Motor neuron (in vitro differentiated cells): ENCODE measurements at places on chromosomes 12 and 14.

- no peak for ATAC-seq
Measured at GRCh38 chr14:83559721-83560120, 1970.2 kb upstream of the FLRT2 start.

GRCh38 chr12:123936956-123937706 is 35.5 kb downstream of the CCDC92 start:
- no peak for ATAC-seq

DNA sequence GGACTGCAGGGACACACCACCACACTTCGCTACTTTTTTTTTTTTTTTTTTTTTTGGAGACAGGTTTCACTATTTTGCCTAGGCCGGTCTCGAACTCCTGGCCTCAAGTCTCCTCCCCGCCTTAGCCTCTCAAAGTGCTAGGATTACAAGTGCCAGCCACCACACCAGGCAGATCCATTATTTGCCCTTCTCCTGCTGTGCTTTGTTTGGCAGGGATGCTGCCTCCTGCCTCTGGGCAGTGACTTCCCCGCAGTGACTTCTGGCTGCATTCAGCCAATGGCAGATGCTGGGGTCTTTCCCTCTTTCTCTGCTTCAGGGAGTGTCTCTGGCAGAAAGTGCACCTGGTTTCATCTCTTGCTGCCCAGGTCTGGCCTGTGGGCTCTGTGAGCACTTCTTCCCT is 6.7 kb upstream of the MORN3 start:
- no peak for ATAC-seq

DNA sequence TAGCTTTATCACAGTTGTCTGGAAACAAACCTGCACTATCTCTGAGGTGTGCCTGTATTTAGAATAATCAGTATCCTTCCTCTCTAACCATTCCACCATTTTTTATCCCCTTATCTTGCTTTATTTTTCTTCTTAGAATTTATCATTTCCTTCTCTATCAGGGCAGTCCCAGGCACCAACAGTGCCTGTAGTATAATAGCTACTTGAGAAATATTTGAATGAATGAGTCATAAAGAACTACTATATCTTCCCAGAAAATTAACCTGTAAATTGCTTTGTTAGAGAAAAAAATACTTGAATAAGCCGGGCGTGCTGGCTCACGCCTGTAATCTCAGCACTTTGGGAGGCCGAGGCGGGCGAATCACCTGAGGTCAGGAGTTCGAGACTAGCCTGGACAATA is 21.2 kb upstream of the FOXJ2 start:
- no peak for ATAC-seq

GRCh38 chr12:110543252-110543959 is 39.7 kb downstream of the PPTC7 start:
- ATAC-seq: no peak

DNA sequence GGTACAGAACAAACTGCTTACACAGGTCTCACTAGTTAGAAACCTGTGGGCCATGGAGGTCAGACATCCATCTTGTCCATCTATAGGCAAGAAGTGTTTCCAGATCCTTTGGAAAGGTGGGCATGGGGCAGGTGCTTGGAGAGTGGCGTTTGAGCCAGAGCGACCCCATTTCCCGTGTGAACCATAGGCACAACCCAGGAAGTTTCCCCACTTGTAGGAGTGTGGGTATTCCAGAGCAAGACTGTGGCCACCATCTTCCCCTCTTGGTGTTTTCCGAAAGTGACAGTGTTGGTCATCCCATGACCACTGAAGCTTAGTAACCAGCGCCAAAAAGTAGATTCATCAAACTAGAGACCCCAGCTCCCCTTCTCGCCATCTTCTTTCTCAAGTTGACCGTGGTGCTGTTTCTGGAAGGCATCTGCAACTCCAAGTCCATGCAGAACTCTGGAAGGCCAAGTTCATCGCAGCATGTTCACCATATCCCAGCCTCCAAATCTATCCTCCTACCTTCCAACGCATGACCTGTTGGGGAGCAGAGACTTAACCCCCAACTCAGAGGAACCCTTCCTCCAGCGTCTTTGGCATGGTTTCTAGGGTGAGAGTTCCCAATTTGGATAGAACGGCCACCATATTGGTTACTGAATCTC is 19.7 kb downstream of the PHETA1 start:
- ATAC-seq: no peak

GRCh38 chr12:74539261-74539660 is 1.6 kb downstream of the ATXN7L3B start:
- no peak for ATAC-seq

- ATAC-seq: no peak
Measured at GRCh38 chr12:96510306-96510764, 21.0 kb downstream of the CFAP54 start.

- ATAC-seq: no peak
Measured at GRCh38 chr14:102768223-102769048, 8.8 kb upstream of the TRAF3 start.

DNA sequence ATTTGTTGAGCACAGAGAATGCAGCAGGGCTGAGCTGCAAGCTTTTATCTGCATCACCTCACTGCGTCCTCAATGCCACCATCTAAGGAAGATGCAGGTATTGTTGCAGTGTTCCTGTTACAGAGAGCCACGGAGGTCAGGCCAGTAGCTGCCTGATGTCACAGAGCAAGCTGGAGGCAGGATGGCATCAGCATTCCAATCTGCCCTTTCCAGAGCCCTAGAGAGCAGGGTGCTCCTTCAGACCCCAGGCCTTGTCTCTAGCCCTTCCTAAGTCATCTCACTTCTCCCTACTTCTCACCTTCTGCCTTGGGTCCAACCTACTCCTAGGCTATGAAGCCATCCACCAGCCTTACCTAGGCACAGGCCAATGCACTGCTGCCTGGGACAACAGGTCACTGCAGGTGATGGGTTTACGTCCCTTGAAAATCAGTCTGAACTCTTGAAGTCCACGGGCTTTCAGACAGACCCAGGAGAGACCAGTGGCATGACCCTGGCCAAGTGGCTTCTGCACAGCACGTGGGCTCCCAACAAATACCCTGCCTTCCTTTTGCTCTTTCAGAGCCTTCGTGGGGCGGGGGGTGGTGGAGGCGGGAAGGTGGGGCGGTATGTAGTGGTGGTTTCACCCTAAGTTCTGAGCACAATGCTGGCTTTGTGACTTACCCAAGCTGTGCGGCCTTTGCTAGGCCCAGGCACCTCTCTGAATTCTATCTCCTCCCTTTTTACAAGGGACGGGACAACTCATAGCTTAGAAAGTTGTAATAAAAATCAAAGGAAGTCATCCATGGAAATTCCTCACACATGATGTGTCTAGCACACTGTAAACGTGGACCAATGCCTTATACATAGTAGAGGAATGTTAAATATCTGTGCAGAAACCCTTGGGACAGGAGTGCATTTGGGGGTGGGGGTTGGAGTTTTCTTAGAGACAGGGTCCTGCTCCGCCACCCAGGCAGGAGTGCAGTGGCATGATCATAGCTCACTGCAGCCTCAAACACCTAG is 136.0 kb downstream of the KSR2 start:
- no peak for ATAC-seq

DNA sequence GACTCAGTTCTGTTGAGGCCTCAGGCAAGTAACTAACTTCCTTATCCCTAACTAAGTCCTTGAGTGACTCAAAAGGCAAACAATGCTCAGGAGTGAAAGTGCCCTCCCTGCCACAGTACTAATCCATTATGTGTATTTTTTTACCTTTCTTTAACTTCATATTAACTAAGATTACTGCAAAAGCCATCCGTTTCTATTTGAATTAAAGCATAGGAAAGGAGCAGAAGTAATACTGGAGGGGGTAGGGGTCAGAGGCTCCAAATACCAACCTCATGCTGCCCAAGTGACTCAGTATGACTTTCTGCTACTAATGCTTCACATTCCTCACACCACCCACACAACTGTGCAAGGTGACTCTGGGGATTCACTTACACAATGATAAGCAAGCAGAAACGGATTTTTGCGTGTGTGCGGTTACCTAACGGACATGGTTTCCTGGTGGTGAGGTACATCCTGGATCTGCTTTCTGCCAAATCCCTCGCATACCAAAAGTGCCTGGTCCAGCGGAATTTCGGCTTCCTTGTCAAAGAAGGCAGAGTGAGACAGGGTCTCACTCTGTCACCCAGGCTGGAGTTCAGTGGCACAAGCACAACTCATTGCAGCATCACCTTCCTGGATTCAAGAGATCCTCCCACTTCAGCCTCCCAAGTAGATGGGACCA is 25.1 kb downstream of the MOK start:
- no peak for ATAC-seq

GRCh38 chr12:121794534-121795033 is 1.1 kb upstream of the RHOF start:
- peak; percentile 5 for ATAC-seq

GRCh38 chr14:68293404-68293803 is 473.8 kb downstream of the RAD51B start:
- ATAC-seq: no peak

DNA sequence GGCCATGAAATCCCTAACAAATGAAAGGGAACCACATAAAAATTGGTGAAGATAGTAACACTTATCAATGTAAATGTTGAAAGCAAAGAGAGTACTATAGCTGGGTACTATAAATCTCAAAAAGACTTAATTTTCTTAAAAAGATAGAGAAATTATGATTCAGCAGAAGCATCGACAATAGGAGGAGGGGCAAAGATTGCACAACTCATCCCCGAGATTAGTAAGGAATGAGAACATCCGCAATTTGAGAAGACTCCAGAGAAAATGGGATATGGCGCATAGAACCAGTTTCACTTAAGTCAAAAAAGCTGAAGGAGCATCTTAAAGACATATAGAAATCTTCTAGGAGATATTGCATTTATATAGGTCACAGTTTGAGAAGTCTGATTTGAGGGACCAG is 220.2 kb upstream of the SLC16A7 start:
- no peak for ATAC-seq

GRCh38 chr12:93924367-93924766 is 224.0 kb upstream of the PLXNC1 start:
- no peak for ATAC-seq

- no peak for ATAC-seq
Measured at GRCh38 chr14:73726025-73726961, 12.1 kb upstream of the PNMA1 start.
